ENCODE measurements at places on chromosomes 11 and 22.

GRCh38 chr22:41621911-41622179 is 750 bp downstream of the XRCC6 start:
- no peak for DNase-seq

- no peak for DNase-seq
Measured at GRCh38 chr11:75714211-75714610, 3.4 kb upstream of the MOGAT2 start.

DNA sequence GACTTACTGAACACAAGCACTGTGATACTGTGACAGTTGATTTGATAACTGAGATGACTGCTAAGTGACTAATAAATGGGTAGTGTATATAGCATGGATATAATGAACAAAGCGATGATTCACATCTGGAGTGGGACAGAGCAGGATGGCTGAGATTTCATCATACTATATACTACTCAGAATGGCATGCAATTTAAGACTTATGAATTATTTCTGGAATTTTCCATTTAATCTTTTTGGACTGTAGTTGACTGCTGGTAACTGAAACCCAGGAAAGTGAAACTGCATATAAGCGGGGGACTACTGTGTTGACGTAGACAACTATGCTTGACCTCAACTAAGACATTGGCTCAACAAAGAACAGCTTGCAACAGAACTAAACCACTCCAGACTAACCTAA is 20.0 kb upstream of the NUCB2 start:
- DNase-seq = peak; percentile 93

- DNase-seq = no peak
Measured at GRCh38 chr11:40974186-40974795, 485.2 kb downstream of the LRRC4C start.

GRCh38 chr22:41976961-41977566 is 7.8 kb downstream of the SEPTIN3 start:
- DNase-seq = no peak

- no peak for DNase-seq
Measured at GRCh38 chr11:59285716-59286260, 72.9 kb upstream of the OR5AN1 start.

GRCh38 chr11:134503100-134503499 is 91.1 kb upstream of the B3GAT1 start:
- DNase-seq = no peak

DNA sequence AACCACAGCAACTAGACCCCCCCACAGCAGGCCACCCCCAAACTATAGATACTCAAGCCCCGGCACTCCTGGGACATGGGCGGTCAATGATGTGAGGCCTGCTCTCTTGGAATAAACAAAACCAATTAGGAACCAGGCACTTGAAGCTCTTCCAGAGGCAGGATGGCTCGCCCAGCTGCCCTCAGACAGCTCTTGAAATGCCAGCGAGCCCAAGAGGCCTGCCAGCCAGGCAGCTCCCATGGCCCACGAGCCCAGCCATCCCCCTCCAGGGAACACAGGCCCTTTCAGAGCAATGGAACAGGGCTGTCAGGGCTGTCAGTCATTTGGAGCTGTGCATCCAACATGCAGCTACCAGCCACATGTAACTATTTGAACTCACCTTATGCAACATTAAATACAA is 34.0 kb upstream of the TFIP11 start:
- DNase-seq = no peak

- peak; percentile 73 for DNase-seq
Measured at GRCh38 chr11:85647604-85648299, at the start of gene TMEM126A. TSS of gene TMEM126A (plus strand) at chr11:85647967. CDS start at chr11:85650256, 2,289 bp downstream.

GRCh38 chr11:27653990-27654758 is 46.1 kb downstream of the BDNF start:
- DNase-seq = no peak

GRCh38 chr11:40100162-40100553 is 1359.3 kb downstream of the LRRC4C start:
- DNase-seq = no peak

GRCh38 chr11:31957674-31958073 is 133.2 kb upstream of the RCN1 start:
- no peak for DNase-seq

DNA sequence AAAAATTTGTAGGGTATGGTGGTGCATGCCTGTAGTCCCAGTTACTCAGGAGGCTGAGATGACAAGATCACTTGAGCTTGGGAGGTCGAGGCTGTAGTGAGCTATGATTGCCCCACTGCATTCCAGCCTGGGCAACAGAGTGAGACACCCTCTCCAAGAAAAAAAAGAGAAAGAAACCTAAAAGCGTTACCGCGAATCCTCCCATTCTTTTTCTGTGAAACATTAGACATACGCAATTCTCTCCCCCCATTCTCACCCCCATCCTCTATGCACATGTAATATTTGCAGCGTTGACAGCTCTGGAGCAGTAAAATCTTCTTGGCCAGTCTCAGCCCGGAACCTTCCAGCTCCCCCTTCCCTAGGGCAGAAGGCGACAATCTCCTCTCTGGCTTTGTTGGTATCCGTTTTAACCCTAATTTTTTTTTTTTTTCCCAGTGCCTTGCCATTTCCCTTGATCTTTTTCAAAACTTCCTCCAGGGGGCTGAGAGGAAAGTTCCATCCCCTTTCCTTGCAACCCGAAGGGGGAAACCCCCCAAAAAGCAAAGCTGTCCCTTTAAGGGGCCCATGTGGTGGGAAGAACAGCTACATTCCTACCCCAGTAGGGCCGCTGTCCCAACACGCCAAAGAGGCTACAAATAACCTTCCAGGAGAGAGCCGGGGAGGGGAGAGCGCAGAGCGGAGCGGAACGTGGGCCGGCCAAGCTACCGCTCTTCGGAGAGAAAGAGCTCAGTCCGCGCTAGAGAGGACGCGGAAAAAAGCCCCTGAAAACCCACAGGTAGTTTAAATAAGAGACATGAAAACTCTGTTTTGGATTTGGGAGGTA is 1.9 kb downstream of the LRP4 start:
- peak; percentile 79 for DNase-seq

GRCh38 chr11:39651857-39652461 is 1807.5 kb downstream of the LRRC4C start:
- DNase-seq = no peak

GRCh38 chr22:42685941-42686653 is 34.6 kb downstream of the A4GALT start:
- no peak for DNase-seq

DNA sequence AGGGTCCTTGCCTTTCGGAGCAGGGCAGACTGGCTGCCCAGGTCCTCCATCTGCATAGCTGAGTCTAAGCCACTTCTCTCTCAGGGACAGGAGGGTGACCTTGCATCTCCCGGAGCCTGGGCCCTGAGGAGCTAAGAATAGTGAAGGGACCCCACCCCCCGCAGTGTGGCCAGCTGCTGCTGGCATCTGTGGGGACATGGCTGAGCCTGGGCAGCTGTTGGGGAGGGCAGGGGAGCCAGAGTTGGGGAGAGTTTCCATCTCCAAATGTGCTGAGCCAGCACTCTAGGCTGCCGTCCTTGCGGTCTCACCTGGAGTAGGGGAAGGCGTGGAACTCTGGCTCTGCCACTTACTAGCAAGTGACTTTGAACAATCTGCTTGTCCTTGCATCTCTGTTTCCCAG is 34.8 kb upstream of the SHISAL1 start:
- DNase-seq = no peak

- DNase-seq = no peak
Measured at GRCh38 chr22:43376765-43377547, 33.8 kb upstream of the SCUBE1 start.

GRCh38 chr11:110075105-110075846 is 17.9 kb upstream of the ZC3H12C start:
- peak; percentile 21 for DNase-seq

DNA sequence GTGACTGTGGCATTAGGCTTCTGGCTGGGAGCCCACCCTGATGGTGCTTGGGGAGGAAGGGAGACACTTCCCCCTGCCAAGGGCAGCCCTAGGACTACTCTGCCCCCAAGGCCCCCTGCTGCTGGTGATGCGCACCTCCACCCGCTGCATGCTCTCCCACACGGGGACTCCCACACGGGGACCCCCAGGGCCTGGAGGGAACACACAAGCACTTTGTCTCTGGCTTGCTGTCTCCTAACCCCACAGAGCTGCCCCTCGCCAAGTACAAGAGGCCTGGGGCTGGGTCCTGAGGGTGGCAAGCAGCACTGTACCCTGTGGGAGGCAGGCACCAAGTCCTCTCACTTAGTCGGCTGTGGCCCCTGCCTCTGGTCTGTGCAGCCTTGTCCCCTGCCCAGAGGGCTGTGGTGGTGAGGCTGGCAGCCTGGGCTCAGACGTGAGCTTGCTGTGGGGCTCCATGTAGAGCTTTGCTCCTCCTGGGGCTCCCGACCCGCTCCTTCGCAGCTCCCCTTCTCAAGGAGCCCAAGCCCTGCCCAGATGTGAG is 7.9 kb downstream of the LRRC75B start:
- no peak for DNase-seq

GRCh38 chr11:96001037-96001436 is 77.1 kb upstream of the MTMR2 start:
- peak; percentile 96 for DNase-seq

DNA sequence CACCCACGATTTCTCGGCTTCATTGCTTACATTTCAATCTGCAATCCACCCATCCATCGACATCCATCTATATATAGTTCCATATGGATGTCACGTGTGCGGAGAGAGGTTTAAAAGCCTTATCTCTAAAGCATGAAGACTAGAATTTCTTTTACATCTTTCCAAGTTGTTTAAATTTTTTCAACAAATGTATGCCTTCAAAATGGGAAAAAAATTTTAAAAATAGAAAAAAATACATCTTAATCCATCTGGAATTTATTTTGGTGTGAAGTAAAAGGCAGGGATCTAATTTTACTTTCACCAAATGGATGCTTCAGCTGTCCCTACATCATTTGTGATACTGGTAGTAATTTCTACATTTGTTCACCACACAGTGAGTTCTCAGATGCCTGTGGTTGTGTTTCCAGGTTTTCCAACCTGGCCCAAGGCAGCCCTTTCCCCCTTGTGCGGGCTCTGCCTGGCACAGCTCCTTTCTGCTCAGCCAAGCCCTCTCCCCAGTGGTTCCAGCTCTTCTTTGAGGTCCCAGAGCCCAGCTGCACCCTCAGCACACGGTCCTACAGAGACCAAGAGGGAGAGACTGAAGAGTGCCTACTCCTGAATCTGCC is 37.6 kb upstream of the KLHL35 start:
- DNase-seq = no peak

DNA sequence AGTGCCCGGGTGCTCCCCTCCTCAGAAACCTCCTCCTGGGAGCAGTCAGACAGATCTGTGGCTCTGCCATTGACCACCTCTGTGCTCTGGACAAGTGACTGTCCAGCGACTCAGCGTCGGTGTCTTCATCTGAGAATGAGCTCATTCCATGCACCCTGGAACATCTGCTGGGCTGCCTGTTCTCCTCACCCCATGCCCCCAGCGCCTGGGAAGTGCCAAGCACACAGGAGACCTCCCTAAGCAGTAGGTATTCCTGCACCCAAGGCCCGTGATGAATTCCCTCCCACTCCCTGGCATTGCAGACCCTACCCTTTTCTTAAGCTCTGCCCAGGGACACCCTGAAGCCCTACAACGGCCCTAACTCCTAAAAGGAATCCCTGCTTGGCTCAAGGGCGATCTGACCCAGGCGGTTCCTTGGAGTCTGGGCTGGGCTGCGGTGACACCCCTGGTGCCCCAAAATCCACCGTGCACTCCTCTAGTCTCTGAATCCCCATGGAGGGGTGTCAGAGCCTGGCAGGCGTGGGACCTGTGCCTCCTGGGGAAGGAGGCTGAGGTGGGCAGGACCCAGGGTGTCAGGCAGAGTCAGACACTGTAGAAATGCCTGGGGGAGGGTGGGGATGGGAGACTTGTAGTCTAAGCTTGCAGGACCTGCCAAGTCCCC is 92.0 kb downstream of the CEP164 start:
- DNase-seq = peak; percentile 30

DNA sequence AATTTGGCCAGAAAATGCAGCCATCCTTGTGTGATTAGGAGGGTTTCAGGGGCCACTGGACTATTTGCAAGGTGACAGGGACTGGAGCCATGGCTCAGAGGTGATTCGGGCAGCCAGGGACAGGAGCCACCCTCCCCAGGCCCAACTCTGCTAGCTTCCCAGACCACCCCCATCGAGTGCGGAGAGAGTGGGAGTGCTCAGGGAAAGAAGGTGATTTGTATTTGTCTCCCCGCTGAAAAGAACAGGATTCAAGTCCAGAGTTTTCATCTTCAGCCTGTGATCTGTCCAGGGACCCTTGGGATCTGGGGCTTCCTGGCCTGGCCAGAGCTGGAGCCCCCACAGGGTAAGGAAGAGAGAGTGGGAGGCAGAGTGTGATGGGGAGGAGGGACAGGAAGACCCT is 22.4 kb upstream of the TEF start:
- DNase-seq = no peak

- DNase-seq = no peak
Measured at GRCh38 chr22:25853501-25854284, 111.7 kb downstream of the MYO18B start.

DNA sequence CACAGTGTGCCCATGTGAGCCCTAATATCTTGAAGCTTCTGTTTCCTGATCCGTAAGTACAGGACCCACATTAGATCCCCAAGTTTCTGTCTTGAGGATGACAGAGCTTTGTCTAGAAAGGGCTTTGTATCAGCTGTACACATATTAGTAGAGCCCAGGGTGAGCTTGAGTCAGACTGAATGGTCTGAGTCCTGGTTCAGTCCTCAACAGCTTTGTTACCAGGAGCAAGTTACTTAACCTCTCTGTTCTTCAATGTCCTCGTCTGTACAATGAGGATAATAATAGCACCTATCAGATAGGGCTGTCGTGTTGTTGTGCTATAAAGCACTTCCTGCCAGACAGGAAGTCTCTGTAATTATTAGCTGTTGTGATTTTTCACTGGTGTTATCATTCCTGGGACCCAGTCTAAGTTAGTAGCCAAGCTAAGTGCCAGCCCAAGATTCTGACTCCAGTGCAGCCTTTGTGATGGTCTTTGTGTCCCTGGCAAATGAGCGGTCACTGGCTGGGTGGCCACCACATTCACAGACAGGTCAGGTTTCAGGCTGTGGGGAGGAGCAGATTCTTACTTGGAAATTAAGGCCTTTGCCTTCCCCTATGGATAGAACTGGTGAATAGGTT is 6.8 kb downstream of the TOM1 start:
- no peak for DNase-seq

GRCh38 chr11:119880143-119880542 is 151.1 kb upstream of the NECTIN1 start:
- DNase-seq = no peak

GRCh38 chr11:95732930-95733602 is 56.5 kb downstream of the FAM76B start:
- DNase-seq = no peak

GRCh38 chr11:80362563-80363340 is 921.9 kb upstream of the TENM4 start:
- DNase-seq = no peak

DNA sequence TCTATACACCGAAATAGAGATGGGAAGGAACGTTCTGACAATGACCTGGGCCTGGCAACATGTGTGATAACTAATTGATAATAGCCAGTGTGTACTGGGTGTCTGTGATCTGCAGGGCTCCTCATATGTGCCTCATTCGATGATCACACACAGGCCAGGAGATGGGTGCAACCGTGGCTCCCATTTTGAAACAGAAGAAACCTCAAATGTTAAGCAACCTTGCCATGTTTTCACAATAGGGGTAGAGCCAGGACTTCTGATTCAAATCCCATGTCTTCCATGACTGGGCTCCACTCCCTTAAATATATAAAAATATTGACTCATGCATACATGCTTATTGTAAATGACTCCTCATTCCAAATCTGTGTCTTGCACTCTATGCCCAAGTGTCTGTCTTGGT is 11.1 kb downstream of the APOL3 start:
- DNase-seq = peak; percentile 65

- DNase-seq = no peak
Measured at GRCh38 chr11:12485328-12485727, 108.0 kb downstream of the PARVA start.

Data from AG10803 (cell line).